Mucosa of gallbladder (tissue), 1 donor: ENCODE measurements at places on chromosomes 5 and 9. TPM values are rescaled to one million over a fixed set of nuclear protein-coding genes. Genes with fewer than 3 reads are reported as not detected.

DNA sequence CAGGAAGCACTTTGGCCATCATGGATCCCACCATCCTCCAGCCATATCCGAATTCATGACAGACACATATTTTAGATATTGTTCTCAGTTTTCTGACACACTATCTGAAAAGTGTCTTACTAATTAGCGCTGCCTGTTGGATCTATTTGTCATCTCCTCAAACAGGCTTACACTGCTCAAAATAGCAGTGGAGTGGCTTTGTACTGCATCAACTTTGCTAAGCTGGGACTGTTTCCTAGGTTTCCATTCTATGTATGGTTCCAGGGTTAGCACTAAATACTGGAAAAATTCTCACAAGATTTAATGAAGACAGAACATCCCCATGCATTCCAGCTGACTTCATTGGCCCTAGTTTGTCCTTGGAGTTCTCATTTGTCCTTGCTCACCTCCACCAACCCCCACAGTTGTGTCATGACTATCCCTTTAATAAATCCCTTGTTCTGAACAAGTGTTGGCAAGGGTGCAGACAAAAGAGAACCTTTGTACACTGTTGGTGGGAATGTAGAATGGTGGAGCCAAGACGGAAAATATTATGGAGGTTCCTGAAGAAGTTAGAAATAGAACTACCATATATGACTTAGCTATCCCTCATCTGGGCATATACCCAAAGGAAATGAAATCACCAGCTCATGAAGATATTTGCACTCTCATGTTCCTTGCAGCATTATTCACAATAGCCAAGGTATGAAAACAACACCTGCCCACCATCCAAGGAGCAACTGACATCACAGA lies 136.5 kb upstream of the RAI14 start:
- DNase-seq: no peak

GRCh38 chr5:65065001-65065511 lies 296.3 kb downstream of the CWC27 start:
- no peak for DNase-seq

GRCh38 chr9:97276310-97276852 lies 31.1 kb upstream of the CCDC180 start:
- DNase-seq: no peak

- DNase-seq: no peak
Measured at GRCh38 chr5:138595180-138595795, 20.1 kb upstream of the HSPA9 start.

The ACOT12 gene
- total RNA-seq: 0.75 TPM

GRCh38 chr9:99506747-99507348 lies 284.8 kb downstream of the SEC61B start:
- no peak for DNase-seq

- DNase-seq: no peak
Measured at GRCh38 chr9:24846248-24846912, 300.7 kb upstream of the IZUMO3 start.

The KIF4B gene
- total RNA-seq: not detected

DNA sequence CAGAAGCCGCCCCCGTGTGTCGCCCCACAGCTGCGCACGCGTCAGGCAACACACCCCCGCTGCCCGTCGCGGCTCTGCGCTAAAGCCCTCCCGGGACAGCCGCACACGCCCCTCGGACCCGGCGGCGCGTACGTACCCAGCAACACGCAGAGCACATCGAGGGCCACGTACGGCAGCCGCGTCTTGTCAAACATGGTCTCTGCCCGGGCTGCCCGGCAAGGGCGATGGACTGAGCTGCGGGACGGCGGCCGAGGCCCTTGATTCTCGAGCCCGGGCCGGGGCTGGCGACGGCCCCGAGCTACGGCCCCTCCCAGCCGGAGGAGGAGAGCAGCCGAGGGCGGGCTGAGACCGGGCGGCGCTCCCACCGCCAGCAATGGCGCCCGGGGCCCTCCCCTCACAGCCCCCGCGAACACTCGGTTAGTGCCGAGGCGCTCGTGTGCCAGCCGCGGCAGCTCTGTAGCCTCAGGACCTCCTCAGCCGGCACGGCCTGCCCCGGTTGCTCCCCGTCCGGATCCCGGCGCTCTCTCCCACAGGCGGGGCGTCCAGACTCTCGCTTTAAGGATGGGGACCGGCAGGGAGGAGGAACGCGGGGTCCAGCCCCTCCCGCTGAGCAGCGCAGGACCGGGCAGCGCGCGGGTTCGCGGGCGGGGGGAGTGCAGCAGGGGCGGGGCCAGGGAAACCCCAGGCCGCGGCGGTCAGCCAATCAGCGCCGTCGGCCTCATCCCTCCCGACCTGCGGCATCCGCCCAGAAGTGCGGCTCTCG lies at the start of gene PLPP1:
Gene PLPP1, minus strand, starts transcription at position 529 of the 763 bp plus-strand sequence. Its CDS starts 335 bp downstream, at position 194.
- peak; percentile 93 for DNase-seq

DNA sequence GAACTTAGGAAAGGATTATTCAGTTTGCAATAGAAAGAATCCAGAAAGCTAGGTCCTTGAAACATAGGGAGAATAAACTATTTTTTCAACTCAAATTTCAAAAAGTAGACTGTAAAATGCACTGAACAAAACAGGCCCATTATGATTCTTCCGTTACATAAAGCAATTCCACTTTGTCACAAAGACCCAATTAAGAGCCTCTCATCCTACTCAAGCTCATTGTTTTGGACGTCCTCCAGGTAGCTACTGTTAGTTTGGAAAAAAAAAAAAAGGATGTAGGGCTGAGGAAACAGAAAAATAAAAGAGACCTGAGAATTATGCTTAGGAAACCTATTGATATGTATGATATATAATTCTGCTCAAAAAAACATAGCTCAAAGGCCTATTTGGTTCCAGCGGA lies 74.0 kb downstream of the DIRAS2 start:
- DNase-seq: no peak

GRCh38 chr9:100515578-100516494 lies 42.9 kb downstream of the TMEFF1 start:
- no peak for DNase-seq

DNA sequence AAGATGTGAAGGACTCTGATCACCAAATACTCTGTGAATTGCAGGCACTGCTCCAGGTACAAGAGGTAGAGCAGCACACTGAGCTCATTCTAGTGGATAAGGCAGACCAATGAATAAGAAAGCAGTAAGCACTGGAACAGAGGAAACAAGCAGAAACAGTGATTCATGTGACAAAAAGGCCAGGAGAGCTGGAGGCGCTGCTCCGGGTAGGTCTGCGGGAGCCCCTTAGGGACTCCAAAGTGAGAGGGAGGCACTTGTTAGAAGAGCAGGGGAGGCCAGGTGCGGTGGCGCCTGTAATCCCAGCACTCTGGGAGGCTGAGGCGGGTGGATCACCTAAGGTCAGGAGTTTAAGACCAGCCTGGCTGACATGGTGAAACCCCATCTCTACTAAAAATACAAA lies 231.6 kb upstream of the NFIL3 start:
- no peak for DNase-seq

The HARS2 gene
- 30.5 TPM for total RNA-seq

DNA sequence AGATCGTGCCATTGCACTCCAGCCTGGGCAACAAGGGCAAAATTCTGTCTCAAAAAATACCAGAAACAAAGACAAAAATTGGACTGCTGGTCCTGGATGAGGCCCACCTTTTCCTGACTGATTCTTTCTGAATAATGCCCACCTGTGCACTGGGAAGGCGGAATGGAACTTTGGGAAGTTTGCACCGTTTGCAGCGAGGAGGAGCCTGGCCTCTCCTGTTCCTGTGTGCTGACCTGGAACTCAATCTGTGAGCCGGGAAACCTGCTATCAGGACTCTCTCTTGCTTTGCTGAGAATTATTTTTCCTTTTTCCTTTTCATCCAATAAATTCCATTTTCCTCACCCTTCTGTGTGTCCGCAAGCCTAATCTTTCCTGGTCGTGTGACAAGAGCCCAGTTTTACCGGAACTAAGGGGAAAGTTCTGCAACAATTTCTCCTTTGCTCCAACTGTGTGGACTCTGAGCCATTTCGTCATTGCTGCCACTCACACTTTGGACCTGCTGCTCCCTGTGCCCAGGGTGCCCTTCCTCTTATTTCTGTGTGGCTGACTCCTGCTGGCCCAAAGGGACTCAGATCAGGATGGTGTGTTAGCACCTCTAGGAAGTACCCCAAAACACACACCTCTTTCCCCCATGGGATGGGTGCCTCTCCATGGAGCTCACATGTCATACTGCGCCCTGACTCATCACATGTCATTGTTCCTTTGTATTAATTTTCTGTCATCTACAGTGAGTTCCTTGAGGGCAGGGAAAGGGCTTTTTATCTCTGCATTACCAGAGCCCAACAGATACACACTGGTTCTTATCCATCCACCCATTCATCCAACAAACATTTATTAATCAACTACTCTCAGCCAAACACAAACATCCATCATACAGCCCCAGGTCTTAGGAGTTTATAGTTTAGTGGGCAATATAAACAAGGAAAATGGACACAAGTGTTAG lies 4.7 kb upstream of the GLRX start:
- DNase-seq: peak; percentile 79

The MARCOL gene
- not detected for total RNA-seq

GRCh38 chr5:160507221-160507721 lies 85.6 kb downstream of the PTTG1 start:
- DNase-seq: no peak

- DNase-seq: no peak
Measured at GRCh38 chr5:142531977-142532780, 153.7 kb downstream of the FGF1 start.

GRCh38 chr9:18775930-18776329 lies 257.1 kb downstream of the SAXO1 start:
- DNase-seq: no peak

DNA sequence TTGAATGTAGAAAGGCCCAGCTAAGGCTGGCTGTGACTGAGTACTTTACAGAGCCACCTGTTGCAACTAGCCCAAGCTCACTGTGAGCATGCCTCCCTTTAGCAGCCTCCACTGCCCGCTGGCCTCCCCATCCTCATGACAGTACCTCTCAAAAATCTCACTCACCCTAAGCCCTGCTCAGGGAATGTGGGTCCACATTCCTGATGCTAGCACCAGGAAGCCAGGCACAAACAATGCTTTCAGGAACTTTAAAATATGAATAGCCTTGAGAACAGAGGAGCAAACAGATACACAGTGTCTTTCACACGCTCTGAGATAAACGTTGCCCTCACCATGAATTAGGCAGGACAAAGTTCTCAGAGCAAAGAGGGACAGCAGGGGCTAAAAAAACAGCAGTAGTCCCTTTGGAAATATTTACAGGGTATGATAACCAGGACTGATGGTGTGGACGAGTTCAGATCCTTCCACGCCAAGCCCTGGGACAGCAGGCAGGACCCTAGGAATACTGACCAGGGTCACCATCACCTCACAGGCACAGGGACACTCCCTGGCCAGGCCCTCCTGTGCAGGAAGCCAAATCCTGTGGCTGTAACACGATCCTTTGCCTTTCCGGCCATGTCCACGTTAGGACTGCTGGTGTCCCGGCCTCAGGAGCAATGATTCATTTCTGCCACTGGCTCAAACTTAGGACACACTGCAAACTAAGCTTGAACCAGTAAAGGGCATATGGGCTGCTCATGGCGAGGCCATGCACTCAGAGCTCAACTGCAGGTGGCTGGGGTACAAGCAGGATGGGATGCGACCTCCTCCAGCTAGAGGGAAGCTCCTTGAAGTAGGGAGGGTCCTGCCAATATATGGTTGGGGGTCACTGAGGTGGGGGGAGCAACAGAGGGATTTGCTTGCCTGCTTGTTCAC lies 9.6 kb downstream of the ACSL6 start:
- DNase-seq: no peak
